Activated naive CD4-positive, alpha-beta T cell (primary cell): ENCODE measurements at places on chromosomes 3 and 15.

- no peak for DNase-seq
These were observed 123.3 kb upstream of the TP63 start for GRCh38 chr3:189507856-189508255.

GRCh38 chr3:53376679-53377078 is 29.3 kb upstream of the DCP1A start:
- no peak for DNase-seq

DNA sequence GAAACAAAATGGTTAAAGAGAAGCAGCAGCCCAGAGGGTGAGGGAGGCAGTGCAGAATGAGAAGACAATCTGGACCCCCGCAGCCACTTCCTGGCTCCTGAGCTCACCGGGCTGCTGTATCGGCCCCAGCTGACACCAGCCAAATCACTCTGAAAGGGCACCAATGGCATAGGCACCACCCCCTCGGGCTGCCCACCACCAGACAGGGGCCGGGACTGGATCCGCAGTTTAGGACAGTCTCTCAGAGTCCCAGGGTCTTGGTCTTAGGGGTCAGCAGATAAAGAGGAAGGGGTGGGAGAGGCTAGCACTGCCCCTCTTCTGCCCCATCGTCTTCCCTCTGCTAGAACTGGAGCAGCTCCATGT is 17.9 kb upstream of the EHD4 start:
- no peak for DNase-seq

- DNase-seq, result no peak
These were observed 61.5 kb downstream of the P3H2 start for GRCh38 chr3:190059242-190059590.
